ENCODE measurements at places on chromosomes 1 and 21.

DNA sequence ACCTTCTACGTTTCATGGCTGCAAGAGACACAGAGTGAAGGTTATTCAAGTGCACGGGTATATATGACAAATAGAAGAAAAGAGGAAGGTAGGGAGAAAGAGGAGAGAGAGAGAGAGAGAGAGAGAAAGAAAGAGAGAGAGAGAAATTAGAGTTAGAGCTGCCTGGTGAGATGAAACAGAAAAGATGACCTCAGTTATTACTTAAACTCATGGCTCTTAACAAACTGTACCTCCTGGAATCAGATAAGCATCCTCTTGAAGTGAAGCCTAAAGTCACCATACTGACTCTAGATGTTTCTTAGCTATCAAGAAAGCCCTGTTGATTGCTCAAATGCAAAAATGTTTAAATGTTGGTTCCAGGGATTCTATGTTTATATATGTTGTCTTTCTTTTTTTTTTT, 597.7 kb upstream of the ZP4 start:
- DNase-seq = peak; percentile 12

- DNase-seq = no peak
These were observed 8.6 kb downstream of the AIM2 start for GRCh38 chr1:159067699-159068621.

GRCh38 chr1:12424793-12425192, 193.2 kb downstream of the DHRS3 start:
- DNase-seq = no peak

GRCh38 chr1:39220891-39221870, 16.7 kb downstream of the MACF1 start:
- no peak for DNase-seq

- peak; percentile 79 for DNase-seq
These were observed at the start of gene GOLT1A for GRCh38 chr1:204213668-204214662. TSS of gene GOLT1A (minus strand) at chr1:204213988. CDS start at chr1:204213906, 82 bp downstream.

GRCh38 chr1:111880881-111881837, 108.3 kb downstream of the KCND3 start:
- no peak for DNase-seq

GRCh38 chr1:112255080-112255479, 140.9 kb upstream of the CTTNBP2NL start:
- no peak for DNase-seq

DNA sequence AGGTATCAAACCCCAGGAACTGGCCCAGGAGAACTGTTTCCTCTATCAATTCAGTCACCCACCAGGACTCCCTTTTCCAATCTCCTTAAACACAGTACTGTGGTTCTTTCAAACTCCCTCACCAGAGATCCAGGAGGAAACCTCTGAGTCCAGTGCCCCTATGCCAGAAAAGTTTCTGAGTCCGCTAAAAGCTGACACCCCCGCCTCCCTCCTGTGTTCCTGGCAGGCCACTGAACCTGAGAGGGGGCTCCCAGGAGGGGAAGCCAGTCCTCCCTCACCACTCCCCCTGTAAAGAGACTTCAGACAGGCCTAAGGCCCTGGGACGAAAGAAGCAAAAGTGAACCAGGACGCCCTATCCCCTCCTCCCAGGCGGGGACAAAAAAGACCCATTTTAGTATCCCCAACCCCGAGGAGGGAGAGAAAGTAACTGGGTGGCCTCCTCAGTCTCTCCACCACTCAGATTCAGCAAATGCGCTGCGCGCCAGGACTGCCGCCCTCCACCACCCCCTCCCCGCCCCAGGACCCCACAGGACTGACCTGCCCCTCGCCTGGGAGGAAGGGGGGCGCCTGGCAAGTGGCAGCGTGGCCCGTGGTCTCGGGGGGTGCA, 624 bp downstream of the SLC41A1 start:
- peak; percentile 26 for DNase-seq

DNA sequence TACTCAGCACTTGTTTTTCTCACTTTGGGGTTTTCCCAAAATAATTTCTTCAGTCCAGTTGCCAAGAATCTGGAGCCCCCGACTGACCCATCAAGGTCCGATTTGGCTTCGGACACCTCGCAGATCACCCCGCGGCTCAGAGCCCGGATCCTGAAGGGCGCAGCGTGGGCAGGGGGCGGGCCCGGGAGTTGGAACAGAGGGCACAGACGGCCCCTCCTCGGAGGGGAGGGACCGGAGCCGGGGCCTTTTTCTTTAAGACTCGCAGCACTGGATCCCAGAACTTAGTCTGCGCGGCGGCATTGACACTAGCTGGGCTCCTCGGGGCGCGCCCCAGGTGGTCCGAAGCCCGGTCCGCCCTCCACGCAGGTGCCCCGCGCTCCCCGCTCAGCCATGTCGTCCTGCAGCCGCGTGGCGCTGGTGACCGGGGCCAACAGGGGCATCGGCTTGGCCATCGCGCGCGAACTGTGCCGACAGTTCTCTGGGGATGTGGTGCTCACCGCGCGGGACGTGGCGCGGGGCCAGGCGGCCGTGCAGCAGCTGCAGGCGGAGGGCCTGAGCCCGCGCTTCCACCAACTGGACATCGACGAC, at the start of gene CBR3:
CBR3 (plus strand) TSS at position 277 of the 588 bp plus-strand sequence; CDS start at position 391, 114 bp downstream.
- peak; percentile 47 for DNase-seq

GRCh38 chr1:56964349-56965017, 1.3 kb downstream of the C8B start:
- no peak for DNase-seq

- DNase-seq = no peak
These were observed 10.5 kb downstream of the TENT5C start for GRCh38 chr1:117616356-117616755.

DNA sequence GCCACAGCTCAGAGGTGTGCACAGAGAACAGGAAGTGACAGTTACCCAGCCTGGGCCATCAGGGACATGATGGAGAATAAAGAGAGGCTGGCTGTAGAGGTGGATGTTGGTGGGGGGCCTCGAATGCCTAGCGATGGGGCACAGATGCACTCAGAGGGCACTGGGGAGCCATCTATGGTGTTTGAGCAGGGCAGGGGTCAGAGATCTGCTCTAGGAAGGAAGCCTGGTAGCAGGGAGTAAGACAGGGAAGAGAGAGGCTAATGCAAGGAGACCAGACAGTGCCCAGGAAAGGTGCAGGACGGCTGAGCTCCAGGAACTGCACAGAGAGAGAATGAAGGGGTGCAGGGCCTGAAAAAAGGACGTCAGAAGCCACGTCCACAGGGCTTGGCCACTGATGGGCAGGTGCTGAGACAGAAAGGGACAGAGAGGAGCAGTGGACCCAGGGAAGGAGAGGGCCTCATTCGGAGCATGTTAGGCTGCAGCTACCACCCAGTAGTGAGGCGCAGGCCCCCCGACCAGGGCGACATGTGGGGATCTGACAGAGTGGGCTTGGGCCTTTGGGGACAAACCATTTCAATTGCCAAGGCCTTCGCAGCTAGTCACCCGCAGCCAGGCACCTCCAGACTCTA, 1.1 kb upstream of the KCNAB2 start:
- no peak for DNase-seq

- DNase-seq = peak; percentile 13
These were observed 46.3 kb downstream of the DOP1B start for GRCh38 chr21:36202726-36203602.

GRCh38 chr1:28096210-28097099, 8.0 kb upstream of the EYA3 start:
- no peak for DNase-seq

DNA sequence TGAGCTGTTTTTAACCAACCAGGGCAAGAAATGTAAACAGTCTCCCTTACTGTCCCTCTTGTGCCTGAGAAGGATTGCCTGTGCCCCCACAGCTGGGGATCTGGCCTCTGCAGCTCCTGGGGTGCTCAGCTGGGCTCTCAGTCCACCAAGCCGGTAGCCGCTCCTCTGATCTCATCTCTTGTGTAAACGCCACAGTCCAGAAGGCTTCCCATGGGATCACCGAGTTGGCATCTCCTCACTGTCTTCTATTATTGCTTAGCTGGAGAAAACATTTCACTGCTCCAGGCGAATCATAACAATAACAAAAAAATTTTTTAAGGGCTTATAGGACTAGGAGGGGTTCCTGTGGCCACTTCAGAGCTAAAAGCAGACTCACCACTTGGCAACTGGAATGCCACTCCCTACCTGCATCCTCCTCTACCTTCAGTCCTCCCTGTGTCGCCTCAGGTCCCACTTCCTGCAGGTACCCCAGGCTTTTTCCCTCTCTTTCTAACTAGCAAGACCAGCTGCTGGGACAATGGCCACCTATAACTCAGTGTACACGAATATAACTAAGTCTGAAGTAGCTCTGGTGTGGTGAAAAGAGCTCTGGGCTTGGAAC, 75.8 kb downstream of the ATP1A1 start:
- DNase-seq = peak; percentile 11

DNA sequence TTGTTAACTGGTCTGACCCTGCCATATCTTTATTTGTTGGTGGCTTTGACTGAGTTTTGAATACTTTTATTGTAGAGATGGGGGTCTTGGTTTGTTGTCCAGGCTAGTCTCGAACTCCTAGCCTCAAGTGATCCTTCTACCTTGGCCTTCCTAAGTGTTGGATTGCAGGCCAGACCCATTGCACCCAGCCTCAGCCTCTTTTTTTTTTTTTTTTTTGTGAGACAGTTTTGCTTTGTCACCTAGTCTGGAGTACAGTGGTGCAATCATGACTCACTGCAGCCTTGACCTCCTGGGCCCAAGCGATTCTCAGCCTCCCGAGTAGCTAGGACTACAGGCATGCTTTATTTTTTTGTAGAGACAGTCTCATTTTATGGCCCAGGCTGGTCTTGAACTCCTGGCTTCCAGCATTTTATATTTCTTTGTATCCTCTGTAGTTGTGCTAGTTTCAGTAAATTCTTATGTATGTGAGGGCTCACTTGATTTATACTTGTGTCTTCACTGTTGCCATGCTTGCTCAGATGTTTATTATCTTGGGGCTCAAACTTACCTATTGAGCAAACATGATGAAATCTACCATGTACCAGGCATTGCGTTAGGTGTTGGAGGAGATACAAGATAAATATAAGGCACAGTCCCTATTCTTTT, 24.1 kb downstream of the THRAP3 start:
- peak; percentile 84 for DNase-seq

DNA sequence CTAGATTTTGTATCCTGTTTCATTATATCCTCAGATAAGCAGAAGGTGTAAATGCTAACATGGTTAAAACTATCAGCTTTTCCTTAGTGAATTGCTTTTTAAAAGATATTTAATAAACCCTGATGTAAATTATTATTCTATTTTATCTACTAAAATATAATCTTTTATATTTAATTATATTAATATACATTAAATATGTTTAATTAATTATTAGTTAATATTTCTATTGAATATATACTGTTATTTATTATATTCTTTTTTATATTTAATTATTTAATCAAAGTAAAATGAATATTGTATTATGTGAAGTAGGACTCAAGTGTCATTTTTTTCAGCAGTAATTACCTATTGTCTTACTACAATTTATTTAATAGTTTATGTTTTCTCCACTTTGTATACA, 179.7 kb upstream of the ADGRL4 start:
- no peak for DNase-seq

- peak; percentile 26 for DNase-seq
These were observed 184.2 kb upstream of the USP24 start for GRCh38 chr1:55399346-55399745.

- DNase-seq = no peak
These were observed at the start of gene KRTAP19-2 for GRCh38 chr21:30487336-30487735. TSS of gene KRTAP19-2 (minus strand) at chr21:30487436. CDS start at chr21:30487348, 88 bp downstream.

DNA sequence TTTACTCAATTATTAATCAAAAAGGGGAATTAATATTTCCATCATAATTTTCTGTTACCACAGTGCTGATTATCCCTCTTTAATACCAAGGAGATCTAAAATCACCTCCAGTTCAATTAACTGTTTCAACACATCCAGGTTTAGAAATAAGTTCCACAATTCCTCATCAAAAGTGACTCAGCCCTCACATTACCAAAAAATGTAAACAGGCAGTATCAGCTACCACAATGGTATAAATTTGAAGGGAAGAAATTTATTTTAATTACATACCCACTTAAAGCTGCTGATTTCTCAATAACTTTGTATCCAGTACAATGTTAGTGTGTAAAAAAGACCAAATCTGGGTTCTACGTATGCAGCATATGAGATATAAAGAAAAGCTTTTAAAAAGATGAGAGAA, 51.9 kb downstream of the EIF4G3 start:
- peak; percentile 68 for DNase-seq

- no peak for DNase-seq
These were observed 584.1 kb downstream of the PTPRU start for GRCh38 chr1:29820401-29820800.

DNA sequence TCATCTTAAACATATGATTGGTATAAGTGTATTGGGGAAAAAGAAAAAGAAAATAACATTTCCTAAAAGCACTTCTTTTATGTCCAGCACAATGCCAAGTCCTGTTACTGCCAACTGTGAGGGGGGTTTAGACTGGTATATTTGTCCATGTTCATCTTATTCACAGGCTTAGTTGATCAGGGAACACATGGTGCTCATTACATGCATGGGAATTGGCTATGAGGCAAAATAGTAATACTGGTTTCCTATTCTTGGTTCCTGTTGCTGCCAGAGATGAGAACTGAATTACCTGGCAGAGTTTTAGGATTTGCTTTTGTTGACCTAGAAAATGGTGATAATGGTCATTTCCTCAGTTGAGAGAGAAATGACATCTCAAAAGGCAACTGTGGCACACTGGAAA, 398.8 kb downstream of the DUSP10 start:
- no peak for DNase-seq

DNA sequence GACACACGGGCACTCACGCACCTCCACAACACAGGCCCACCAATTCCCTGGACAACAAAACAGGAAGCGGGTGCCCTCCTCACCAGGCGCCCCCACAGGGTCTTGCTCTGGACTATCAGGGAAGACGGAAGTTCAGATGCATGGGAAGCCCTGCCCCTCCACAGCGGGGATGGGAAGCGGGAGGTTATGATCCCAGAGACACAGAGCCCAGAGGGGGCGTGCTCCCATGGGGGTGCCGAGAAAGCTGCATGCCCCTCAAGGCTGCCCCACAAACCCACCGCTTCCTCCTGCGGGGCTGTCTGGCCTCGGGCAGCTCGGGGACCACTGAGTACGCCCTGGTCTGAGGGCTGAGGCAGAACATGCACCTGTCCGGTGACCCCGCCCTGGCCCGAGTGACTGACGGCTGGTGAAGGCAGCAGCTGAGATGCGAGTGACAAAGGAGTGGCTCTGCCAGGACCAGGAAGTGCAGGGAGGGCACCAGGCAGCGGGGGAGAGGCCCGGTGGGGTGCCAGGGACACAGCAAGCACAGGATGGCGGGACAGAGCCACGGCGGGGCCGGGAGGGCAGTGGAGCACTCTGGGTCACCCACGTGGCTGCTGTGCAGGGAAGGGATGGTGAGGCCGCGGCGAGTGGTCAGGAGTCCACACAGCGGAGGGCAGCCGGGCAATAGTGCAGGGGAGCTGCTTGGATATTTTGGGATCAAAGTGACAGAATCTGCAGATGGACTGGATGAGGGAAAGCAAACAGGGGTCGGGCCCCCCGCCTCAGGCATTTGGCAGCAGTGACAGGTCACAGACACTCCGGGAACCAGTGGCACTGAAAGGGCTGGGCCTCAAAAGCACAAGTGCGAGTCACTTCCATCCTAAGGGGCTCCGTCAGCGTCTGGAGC, 18.6 kb downstream of the NADK start:
- no peak for DNase-seq

- DNase-seq = no peak
These were observed 31.3 kb downstream of the UBE2U start for GRCh38 chr1:64234714-64235113.
